Right hindlimb (tissue), 1 donor: ENCODE measurements at places on chromosomes 16 and 17.

DNA sequence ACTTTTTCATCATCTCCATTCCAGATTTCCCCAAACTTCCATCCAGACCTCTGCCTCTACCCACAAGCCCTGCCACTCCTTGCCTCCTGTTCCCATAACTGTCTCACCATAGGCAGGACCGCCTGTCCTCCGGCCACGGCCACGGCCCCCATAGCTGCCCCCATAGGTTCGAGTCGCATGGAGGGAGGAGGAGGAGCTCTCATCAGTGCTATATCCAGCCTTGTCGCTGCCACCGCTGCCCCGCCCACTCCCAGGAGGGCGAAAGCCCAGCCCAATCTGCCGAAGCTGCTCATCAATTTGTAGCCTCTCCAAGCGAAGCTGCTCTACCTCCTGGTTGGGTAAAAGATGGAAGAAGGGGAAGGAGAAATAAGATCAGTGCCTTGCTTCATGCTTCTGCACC is 3.4 kb upstream of the SOX15 start:
- DNase-seq = peak; percentile 24

DNA sequence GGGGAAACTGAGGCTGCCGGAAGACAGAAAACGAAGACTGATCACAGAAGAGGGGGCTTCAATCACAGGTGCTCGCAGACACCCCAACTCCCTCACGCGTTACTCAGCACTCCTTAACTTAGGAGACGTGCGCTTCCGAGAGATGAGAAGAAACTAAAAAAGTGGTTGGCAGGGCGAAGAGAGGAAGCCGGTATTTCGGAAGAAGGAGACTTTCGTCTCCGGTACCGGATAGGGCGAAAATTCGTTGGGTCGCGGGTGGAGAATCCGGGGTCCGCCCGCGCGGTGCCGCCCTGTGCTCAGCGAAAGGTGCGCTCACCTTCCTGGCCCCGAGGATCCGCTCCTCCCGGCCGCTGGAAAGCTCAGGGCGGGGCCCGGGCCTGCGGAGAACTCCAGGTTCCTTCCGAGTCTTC is 917 bp upstream of the TBX2 start:
- DNase-seq = no peak

DNA sequence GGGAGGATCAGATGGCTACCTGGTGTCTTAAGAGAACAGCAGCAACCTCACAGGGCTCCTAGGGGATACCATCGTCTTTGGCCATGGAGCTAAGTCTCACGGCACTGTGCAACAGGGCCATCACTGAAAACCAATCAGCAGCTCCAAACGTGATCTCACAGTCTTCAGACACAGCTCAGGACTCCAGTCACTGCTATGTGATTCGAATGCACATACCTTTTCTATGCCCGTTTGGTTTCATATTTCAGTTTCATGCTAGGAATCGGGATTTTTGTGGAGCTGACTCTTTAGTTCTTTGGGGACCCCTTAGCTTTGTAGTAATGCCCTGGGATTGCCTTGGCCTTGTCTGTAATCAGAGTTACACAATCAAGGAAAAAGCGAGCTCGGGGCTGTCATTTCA is 162.8 kb upstream of the CDH11 start:
- DNase-seq = no peak

DNA sequence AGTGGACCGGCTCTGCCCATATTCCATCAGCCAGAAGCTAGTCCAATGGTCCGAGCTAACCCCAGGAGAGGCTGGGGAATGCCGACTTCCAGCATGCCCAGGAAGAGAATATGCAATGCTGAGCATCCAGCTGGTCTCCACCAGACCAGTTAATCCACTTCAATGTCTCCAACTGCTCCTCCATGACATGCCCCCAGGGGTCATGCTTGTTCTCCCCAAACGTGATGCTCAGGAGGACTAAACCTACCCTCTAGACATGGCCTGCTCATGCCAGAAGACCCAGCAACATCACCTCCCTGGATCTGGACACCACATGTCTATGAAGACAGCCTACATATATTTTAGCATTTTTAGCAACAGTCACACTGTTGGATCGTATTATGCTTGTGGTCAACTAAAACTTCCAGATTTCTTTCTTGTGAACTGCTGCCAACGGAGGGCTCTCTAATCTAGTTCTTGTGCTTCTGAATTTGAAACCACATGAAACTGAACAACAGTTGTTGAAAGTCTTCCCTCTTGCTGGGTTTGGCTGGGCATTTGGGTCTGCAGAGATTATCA is 245.1 kb downstream of the SOX9 start:
- DNase-seq = peak; percentile 6

- no peak for DNase-seq
Measured at GRCh38 chr17:422196-422930, 69.8 kb upstream of the RPH3AL start.

GRCh38 chr16:67857547-67858233 is 10.2 kb upstream of the CENPT start:
- peak; percentile 51 for DNase-seq

DNA sequence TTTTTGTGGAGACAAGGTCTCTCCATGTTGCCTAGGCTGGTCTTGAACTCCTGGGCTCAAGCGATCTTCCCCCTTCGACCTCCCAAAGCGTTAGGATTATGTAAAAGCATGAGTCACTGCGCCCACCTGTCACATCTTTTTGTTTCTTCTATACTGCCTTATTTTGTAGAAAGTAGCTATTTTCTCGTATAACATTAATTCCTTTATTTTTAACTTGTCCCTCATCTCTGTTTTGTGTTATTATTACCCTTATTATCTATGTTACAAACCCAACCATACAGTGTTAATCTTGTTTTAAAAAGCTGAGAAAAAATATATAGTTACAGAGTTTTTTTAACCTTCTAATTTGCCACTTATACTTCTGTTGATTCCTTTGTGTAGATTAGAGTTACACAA is 1.4 kb upstream of the TXNDC11 start:
- no peak for DNase-seq

- DNase-seq = no peak
Measured at GRCh38 chr16:88622866-88623265, 15.5 kb upstream of the IL17C start.

GRCh38 chr16:87953308-87954215 is 2.3 kb downstream of the BANP start:
- DNase-seq = no peak

GRCh38 chr16:69035375-69035774 is 70.1 kb upstream of the HAS3 start:
- DNase-seq = no peak
